ENCODE measurements at places on chromosomes 13 and 19.

DNA sequence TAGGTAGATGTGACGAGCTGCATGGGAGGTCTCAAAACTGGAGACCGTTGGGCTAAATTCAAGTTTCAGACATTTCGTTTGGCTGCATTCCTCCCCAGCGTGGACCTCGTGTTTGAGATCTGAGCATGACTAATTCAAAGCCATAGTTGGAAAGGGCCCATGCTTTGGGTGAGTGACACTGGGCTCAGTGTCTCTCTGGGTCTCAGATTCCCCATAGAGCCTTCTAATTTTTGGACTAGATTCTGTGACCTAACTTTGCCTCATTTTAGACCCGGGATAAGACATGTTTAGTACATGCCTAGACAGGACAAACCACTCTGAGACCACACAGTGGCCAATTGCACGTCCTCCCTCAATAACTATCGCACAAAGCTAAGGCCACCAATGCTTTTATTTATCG, 16.6 kb downstream of the CKM start:
- DNase-seq = no peak

GRCh38 chr19:44741841-44742329, 6.6 kb upstream of the BCL3 start:
- no peak for DNase-seq

DNA sequence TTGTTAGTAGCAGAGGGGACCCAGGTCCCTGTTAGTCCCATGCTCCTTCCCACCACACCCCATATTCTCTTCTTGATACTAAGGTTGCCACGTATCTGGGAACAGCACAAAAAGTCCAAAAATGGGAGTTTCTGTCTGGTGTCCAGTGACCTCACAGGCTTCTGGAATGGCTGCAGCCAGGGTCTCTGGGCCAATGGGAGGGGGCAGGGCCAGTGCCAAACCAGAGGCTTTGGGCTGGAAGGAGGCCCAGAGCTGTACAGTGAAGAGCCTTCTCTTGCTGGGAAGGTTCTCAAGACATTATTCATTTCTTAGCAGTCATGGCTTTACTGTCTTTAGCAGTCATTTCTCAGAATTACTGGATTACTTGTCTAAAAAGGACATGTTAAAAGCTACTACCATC, 119.2 kb downstream of the FRY start:
- no peak for DNase-seq

- DNase-seq = no peak
These were observed 11.1 kb downstream of the CKM start for GRCh38 chr19:45311621-45312020.

- no peak for DNase-seq
These were observed 108.5 kb downstream of the PAN3 start for GRCh38 chr13:28246891-28247290.

DNA sequence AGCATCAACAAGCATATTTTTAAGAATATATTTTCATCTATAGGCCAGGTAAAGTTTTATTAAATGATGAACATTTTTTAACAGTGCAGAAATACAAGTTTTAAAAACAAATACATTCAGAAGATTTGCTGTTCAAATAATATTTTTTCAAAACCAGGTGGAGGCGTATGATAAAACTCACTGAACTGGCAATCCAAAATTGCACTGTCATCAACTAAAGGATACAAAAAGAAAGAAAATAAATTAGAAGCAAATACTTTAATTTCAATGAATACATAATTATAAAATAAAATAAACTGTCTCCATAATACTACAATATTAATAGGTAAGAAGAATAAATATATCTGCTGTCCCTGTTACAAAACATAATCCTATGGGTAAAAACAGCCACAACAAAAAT, 21.2 kb downstream of the SPRYD7 start:
- DNase-seq = no peak

- DNase-seq = no peak
These were observed 40.7 kb upstream of the PNMA8B start for GRCh38 chr19:46536391-46536790.

- no peak for DNase-seq
These were observed 6.3 kb upstream of the ZNF175 start for GRCh38 chr19:51564791-51565190.

GRCh38 chr13:78176880-78177279, 258.2 kb upstream of the EDNRB start:
- DNase-seq = no peak

DNA sequence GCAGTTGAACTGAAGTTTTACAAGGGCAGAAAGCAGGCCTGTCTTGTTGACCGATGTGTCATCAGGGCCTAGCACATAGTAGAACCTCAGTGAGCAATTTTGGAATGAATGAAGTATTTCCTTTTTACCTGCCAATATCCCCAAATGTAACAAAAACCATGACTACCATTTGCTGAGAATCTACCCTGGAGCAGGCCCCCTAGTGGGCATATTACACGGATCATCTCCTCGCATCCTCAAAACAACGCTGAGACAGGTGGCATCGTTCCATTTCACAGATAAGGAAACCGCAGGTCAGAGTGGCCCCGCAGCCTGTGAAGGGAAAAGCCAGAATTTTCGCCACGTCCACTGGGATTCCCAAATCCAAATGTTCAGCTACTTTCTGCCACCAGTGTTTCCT, 77.9 kb downstream of the CACNA1A start:
- DNase-seq = no peak

- DNase-seq = no peak
These were observed 2.6 kb downstream of the ZBTB7A start for GRCh38 chr19:4064149-4064495.

DNA sequence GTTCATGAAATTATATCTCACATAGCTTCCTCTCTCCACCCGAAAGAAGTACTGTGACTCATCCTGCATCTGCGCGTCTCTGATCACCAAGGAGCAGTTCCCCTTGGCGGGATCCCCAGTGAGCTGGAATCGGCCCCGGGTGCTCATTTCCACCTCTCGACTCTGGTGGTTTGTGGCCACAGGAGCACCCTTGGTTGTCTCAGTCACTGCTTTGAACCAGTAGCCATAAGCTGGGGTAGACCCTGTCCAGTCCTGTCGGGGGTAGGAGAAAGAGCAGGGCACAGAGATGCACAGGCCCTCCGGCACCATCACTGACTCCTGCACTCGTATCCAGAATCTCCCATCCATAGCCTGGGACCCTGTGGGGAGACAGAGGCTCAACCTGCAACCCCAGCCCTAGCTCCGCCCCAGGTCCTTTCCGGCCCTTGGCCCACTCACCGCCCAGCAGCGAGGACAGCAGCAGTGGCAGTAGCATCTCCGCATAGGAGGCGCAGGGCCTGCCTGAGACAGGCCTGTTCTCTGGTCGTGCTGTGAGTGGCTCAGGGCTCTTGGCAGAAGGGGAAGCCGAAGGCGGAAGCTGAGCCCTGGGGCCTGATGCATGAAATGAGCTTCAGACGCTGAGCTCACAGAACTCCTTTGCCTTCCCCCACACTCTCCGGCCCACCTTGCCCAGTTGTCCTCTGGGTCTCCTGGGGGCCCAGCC, at the start of gene SIGLEC10:
TSS of gene SIGLEC10 (minus strand) at position 536 of the 703 bp plus-strand sequence. CDS start at position 475, 61 bp downstream.
- DNase-seq = no peak

- no peak for DNase-seq
These were observed 15.1 kb downstream of the HPN start for GRCh38 chr19:35056513-35057063.
